ENCODE measurements at places on chromosomes 7 and 10.

DNA sequence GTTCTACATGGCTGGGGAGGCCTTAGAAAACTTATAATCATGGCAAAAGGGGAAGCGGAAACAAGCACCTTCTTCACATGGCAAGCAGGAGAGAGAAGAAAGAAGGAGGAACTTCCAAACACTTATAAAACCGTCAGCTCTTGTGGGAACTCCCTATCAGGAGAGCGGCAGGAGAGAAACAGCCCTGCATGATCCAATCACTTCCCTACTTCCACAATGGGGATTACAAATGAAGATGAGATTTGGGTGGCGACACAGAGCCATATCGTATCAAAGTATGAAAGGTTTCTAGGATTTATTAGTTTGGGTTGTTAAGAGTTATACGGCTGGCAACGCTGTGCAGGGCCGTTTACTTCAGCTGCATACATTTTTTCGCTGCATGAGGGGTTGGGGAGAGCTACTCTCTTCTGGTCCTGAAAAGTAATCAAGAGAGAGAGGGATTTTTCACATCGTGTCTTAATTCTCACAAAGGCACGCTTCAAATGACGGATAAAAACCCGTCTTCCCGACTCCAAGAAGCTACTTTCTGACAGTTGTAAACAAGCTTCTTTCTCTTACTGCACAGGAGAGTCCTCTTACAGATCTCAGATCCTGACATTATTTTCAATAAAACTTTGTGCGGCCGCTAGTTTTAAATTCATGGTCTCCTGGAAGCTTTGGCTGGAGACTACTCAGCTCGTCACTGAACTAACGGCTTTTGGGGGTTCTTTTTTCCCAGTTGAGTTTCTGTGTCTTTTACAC is 751 bp upstream of the GTPBP10 start:
- peak; percentile 51 for DNase-seq

DNA sequence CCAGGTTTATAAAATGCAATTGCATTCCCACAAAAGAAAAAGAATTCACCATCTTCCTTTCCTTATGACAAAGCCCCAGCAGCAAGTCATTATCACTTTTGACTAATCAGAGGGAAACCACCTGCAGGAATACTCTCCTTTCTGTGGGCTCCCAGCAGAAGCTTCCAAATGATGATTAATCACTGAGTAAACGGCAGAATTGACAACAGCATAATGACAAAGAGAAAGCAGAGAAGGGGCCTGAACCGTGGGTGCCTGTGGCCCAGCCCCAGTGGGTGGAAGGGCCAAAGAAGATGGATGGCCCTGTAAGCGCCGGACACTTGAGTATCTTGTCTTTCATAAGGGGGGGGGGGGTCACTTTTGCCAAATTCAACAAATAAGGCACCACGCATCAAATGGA is 152.4 kb upstream of the NRBF2 start:
- no peak for DNase-seq

GRCh38 chr10:73248259-73248724 is 1.2 kb upstream of the DNAJC9 start:
- no peak for DNase-seq

- DNase-seq: peak; percentile 50
Observed at GRCh38 chr10:121734589-121735045, 136.4 kb upstream of the FGFR2 start.

GRCh38 chr7:11155883-11156282 is 182.2 kb downstream of the PHF14 start:
- no peak for DNase-seq

- peak; percentile 72 for DNase-seq
Observed at GRCh38 chr7:140672382-140673062, at the start of gene ADCK2. Gene ADCK2 (plus strand): TSS chr7:140672945. CDS start chr7:140673331, 386 bp downstream.

DNA sequence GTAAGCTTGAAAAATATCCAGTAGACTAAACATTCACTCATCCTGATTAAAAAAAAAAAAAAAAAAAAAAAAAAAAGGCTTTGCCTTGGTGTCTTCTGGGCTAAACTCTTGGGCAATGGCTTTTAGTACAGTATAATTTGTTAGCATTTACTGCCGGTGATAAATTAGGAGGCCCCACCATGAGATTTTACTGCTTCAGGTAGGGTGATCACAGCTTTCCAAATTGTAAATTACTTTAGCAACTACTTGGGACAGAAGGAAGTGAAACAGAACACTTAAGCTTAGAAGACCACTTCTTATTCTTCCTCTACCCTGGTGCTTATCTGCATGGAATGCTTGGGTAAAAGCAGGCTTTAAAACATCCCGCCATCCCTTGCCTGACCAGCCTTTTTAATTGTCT is 152.1 kb downstream of the HIBADH start:
- DNase-seq: no peak

DNA sequence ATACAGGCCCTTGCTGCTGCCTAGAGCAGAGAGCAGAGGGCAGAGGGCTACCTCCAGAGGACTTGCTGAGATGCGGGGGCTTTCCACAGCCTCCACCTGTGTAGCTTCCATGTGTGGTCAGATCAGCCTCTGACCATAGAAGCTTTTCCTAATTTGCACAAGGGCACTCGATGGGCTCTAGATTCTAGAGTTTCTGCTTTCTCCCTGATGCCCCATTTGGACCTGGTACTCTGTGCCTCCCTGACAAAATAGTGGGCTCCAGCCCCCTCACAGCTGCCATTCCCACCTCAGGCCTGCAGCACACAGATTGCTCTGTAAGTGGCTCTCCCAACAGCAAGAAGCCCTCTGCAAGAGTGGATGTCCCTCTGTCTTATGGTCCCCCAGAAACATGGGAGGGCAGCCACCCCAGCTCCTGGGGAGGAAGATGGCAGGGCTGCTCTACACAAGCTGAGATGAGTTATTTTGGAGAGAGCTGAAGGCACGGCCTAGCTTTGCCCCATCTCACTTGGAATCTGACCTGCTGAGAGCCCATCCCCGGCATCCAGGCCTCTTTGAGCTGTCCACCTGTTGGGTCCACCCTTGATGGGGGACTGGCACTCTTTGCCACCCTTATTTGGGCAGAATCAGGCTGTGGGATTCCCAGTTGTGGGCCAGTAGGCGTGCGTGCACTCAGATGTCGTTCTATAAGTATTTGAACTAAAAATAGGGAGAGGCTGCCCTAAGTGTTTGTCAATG is 16.7 kb downstream of the TMEM273 start:
- peak; percentile 17 for DNase-seq

DNA sequence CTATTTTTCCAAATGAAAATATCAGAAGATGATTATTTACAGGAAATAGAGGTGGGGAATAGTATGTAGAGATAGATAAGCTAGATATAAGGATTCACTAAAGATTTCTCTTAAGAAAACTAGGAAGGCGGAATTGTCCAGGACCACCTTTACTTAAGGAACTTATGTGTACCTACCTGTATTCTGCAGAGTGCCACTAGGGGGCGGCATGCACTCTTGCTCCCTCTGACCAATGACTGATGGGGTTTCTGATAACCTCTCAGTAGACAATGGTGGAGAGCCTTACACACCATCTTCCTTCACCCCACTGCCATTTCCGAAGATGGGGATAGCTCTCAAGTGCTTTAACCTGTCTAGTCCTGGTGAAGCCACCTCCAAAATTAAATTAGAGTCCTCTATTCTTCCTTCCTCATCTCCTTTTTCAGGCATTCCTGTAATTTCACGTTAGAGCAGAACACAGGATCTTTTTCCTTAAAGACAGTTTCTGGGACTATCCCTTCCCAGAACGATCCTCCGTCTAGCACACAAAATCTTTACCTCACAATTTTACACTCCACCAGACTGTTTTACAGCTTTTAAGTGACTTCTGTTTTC is 453.1 kb downstream of the SORCS1 start:
- DNase-seq: peak; percentile 49

DNA sequence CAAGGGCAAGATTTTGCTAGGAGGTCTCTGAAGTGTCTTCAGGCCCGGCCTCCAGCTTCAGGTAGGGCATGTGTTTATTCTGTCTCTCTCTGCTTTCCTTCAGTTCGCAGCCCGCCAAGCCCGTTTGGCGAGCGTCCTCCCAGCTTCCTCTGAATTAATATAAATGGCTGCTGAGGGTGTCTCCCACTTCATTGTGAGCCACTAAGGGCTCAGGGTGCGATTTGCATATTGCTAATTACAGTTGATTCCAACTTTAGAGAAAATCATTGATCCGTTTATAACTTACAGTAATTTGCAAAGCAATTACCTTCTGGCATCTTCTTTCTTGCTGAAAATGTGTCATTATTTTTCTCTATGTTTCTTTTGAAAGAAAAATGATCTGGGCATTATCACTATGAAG is 128.3 kb upstream of the SORCS3 start:
- no peak for DNase-seq

DNA sequence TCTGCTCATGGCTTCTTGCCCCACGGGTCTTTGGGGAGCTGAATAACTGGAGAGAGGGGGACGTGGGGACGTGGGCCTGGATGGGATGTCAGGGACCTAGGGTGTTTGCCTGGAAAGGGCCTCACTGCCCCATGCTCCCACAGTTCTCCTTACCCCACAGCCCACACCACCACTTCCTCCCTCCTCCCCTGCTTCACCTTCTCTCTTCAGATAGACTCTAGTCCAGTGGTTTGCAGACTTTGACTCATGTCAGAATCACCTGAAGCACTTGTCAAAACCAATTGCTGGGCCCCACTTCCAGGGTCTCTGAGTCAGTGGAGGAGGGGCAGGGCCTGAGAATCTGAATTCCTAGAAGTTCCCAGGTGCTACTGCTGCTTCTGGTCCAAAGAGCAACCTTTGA is 327.4 kb downstream of the RPS24 start:
- no peak for DNase-seq

GRCh38 chr7:113085781-113086390 is 741 bp downstream of the GPR85 start:
- DNase-seq: no peak

DNA sequence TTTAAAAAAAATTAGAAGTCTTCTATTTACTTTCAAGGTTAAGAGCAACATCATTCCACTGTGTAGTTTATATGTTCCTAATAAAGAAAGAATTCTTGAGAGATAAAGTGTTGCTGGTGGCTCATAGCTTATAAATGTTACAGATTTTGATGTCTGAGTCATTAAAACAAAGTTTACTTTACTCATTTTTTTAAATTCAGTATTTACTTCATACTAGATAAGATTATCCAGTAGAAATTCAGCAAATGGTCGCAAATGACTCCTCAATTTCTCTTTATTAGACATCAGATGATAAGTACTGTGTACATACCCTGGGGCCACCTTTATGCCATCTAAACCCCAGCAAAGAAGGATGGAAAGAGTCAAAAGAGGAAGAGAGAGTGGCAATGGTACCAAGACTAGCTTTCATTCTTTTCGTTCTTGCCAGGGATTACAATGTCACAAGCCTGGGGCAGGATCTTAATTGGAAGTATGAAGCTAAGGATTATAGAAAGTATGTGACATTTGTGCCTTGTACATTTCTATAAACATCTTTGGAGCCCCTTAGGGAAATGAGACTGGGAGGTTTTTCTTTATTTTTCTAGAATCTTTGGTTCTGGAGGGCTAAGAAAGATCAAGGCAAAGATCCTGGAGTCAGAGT is 206.1 kb downstream of the CHRM2 start:
- no peak for DNase-seq

DNA sequence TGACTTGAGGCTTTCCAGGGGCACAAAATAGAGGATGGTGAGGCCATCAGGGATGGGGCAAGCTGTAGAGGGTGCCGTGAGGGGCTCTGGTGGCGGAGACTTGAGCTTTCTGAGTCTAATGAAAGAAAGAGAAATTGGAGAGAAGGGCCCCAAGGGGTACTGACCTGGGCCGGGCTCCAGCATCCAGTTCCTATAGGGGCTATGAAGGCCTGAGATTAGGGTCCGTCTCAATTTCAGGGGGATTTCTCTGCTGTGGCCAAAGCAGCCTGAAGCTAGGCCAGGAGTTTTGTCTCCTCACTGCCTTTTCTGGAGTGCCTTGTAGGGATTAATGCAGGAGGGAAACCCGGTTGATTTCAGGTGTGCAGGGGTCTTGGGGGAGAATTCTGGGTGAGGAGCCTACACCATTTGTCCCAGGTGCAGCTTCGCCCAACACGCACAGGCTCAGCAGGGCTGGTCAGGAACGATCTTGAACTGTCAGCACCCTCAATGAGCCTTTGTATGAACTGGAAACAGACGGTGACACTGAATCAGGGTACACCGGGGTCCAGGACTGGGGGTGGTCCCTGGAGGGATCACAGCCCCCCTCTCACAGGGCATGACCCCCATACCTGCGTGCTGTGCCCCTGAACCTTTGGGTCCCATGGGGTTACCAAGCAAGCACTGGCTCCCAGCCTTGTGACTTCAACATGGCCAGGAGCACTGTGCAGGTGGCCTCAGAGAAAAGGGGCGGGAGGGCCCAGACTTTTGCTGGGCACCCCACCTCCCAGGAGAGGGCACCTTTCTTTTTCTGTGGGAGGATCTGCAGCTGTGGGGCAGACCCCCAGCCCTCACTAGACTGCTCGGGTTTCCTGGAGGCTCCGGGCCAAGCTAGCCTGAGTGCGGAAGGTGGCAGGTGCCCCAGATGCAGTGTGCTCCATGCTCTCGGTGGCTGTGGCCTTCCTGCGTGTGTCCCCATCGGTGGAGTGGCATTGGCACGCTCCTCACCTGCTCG is 122.9 kb upstream of the RET start:
- peak; percentile 36 for DNase-seq

DNA sequence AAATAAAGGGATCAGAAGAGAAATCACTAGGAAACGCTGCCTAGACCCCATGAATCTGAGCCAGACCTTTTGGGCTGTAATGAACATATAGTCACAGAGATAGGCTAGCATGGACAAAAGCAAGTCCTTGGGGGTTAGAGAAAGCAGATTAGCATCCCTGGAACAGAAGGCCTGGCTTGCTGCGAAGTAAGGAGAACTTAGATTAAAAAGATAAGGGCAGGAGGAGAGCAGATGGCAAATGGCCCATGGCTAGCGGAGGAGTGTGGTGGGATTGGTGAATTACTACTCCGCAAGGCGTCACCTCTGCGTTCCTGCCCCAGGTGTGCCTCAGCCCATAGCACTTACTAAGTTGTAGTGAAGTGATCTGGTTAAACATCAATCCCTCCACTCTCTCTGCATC is 92.3 kb upstream of the ZNF438 start:
- DNase-seq: no peak

- no peak for DNase-seq
Observed at GRCh38 chr10:116774728-116775151, 32.4 kb upstream of the HSPA12A start.

DNA sequence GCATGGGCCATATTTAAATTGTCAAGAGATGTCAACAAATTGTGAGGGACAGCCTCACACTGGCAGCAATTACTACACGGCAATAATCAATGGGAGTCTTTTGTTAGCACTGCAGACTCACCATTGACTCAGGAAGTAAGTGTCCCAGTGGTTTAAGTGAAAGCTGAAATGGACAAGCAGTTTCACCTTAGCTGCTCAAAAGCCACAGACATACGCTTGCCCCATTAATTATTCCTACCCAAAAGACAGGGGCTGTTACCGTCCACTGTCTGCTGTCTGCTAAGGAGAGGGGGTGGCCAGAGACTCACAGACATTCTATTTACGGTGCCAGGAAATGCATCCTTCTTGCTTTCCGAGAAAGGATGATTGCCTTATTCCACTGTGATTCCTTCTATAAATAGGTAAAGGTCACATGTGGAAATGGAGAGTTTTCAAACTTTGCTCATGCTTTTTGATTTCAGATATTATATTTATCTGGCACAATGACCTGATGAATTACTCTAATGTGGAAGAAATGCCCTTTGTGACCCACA is 309.7 kb upstream of the NFE2L3 start:
- no peak for DNase-seq

GRCh38 chr10:71265201-71265575 is 52.8 kb downstream of the UNC5B start:
- no peak for DNase-seq

- DNase-seq: peak; percentile 80
Observed at GRCh38 chr7:25860275-25861163, 291.5 kb upstream of the NFE2L3 start.

GRCh38 chr7:55375237-55375636 is 10.1 kb downstream of the LANCL2 start:
- DNase-seq: no peak

- no peak for DNase-seq
Observed at GRCh38 chr10:113038183-113038582, 88.1 kb downstream of the TCF7L2 start.

Measured in right forelimb (tissue), 1 donor.